ENCODE measurements at places on chromosomes 7 and 10.

DNA sequence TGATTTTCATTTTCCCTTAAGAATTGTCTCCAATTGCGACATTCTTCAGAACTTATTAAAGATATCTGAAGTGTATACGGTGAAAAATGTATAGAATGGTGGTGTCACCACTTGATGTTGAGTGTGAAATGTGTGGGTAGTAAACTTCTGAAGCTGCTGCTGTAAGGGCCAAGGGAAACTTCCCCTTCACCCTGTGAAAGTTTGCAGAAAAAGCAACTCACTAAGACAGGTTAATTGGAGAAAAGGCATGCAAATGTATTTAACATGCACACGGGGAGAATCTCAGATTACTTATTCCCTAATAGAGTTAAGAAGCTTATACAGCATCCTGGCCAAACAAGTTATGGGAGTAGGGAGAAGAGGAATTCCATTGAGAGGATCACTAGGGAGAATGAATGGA is 173.0 kb downstream of the NSUN6 start:
- DNase-seq = no peak

GRCh38 chr7:148912151-148912550 is 28.1 kb upstream of the EZH2 start:
- no peak for DNase-seq

GRCh38 chr7:45715471-45716352 is 141.5 kb downstream of the ADCY1 start:
- DNase-seq = no peak

DNA sequence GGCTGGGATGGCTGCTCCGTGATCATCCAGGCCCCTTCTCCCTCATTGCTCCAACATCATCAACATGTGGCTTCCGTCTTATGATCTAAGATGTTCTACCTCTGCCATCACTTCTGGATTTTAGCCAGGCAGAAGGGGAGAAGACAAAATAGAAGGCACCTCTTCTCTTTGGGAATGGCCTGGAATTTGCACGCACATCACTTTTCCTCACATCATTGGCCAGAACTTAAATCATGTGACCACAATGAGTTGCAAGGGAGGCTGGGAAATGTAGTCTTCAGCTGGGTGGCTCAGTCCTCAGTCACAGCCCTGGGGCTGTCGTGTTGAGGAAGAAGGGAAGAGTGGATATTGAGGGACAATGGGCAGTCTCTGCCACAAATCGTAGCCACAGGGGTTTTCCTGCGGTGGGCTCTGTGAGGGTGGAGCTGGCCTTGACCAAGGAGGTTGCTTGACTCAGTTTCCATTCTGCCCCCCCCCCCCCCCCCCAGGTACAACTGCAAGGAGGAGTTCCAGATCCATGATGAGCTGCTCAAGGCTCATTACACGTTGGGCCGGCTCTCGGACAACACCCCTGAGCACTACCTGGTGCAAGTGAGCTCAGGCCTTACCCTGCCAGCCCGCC is 50.3 kb downstream of the PALD1 start:
- no peak for DNase-seq

DNA sequence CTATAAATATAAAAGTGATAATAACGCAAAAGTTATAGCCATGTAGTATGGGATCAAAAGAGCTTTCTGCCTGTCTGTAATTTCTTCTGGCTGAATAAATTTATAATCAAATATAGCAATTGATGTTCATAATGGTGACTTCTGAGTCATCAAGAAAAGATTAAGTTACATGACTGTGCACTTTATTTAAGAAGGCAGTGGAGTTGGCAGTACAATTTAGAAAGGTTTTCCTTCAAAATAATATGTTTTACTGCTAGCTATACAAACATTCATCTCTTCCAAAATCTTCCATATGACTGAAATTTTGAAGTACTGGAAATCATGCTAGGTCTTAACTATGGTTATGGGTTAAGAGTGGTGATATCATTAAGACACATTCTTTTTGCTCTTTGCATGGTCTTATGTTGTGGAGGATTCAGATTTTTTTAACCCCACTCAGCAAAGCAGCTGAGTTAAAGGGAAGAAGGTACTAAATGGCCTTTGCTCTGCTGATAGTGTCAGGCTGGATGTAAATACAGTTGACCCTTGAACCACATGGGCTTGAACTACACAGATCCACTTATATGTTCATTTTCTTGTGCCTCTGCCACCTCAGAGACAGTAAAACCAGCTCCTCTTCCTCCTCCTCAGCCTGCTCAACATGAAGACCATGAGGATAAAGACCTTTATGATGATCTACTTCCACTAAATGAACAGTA is 323.6 kb downstream of the BBS9 start:
- no peak for DNase-seq

GRCh38 chr10:71045204-71045809 is 156.9 kb upstream of the PCBD1 start:
- DNase-seq = peak; percentile 29

DNA sequence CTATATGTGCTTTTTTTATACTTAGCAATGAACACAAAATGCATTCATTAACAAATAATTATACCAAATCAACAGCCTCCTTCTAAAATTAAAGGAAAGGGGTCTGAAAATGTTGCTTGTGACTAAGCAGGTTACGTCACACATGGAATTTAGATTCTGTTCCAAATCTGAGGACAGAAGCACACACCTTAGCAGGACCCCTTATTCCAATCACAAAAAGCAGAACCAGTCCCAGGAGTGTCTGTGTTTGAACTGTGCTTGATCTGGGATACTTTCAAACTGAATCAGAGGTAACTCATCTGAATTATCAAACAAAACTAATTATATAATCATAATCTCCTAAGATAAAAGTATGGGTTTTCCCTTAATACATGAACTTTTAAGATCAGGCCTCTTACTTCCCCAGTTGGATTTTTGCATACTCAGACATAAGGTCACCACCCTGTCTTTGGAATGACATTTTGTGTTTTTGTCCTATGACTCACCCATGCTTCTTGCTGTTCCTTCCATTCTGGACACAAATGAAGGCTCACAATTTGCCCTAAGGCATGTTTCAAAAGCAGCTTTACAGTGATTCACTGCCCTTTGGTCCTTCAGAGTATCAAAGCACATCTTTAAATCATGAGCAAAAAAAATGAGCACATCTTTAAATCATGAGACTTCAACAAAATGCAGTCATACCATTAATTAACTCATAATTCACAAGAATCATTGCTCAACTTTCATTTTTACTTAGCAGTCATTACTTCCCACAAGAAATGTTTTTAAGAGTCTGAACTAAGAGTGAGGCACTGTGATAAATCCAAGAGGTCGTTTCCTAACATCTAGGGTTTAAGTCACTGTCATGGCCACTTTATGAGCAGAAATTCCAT is 35.5 kb downstream of the SEMA3C start:
- no peak for DNase-seq

DNA sequence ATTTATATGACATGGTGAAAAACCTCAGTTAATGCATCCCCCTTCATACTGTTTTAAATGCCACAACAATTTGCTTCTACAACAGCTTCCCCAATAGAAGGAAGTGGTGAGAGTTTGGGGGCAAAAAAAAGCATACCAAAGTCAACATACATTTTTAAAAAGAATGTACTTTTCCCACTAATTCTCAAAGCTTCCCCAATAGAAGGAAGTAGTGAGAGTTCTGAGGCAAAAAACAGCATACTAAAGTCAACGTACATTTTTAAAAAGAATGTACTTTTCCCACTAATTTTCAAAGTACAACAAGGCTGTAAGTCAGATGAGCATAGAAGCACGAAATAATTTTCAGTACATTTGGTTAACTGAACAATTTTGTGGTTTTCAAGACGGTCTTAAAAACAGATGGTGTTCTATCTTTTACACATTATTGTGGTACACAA is 24.0 kb downstream of the WASL start:
- DNase-seq = no peak

GRCh38 chr10:43980313-43980712 is 331.6 kb upstream of the ZNF32 start:
- DNase-seq = no peak

GRCh38 chr7:51244885-51245284 is 71.7 kb downstream of the COBL start:
- DNase-seq = no peak

GRCh38 chr7:111927353-111928019 is 278.7 kb downstream of the DOCK4 start:
- DNase-seq = no peak

DNA sequence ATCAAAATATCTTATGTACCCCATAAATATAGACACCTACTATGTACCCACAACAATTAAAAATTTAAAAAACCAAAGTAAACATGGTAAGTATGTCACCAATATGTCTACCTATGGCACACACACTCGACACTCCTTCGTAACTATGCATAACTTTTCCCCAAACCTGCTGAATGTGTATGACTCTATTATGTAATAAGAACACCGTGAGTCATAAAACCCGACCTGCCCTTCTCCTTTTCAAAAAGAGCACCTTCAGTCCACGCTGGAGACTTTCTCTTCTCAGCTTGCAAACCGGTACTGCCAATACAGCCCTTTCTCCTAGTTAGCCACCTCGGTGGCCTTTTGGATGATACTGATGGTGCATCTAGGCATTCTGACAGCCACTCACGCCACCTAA is 186.3 kb downstream of the PRPF18 start:
- no peak for DNase-seq

- no peak for DNase-seq
Measured at GRCh38 chr10:126059076-126059826, 162.9 kb downstream of the FANK1 start.

DNA sequence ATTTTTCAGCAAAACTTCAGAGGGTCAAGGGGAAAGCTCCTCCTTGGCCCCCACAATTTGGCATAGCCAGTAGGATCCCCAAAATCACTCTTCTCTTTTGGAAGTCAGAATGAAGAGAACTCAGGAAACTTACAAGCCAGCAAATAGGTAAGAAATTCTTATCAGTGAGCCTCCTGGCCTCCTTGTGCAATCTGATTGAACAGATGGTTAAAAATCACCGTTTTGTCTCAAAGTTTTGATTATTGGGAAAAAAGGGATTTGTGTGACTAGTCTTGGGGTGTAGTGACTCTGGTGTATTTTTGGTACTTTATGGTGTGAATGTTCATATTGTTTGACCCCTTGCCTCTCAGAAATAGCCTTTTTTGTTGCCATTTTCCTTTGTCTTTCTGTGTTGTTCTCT is 56.2 kb downstream of the HTR7 start:
- no peak for DNase-seq

DNA sequence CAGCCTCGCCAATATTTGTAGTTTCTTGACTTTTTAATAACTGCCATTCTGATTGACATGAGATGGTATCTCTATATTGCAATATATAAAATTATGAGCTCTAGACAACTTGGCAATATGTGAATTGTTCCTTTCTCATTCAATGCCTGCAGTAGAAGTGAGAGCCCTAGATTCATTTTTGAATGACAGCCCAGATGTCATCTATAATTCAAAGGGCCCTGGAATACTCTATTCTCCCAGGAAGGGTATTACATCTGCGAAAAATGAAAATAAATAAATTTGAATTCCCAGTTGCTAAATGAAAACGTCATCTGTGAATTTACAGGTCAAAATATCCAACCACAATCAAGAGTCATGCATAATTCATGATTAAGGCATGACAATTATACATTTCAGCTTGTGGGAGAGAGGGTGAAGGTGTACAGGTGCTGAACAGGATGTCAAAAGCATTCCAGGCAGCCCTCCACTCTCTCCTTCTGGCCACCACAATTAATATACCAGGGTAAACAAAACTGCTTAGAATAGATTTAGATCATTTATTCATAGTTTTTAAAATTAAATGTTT is 1147.3 kb downstream of the XPNPEP1 start:
- DNase-seq = no peak

GRCh38 chr10:124204726-124205125 is 111.3 kb upstream of the CHST15 start:
- no peak for DNase-seq

DNA sequence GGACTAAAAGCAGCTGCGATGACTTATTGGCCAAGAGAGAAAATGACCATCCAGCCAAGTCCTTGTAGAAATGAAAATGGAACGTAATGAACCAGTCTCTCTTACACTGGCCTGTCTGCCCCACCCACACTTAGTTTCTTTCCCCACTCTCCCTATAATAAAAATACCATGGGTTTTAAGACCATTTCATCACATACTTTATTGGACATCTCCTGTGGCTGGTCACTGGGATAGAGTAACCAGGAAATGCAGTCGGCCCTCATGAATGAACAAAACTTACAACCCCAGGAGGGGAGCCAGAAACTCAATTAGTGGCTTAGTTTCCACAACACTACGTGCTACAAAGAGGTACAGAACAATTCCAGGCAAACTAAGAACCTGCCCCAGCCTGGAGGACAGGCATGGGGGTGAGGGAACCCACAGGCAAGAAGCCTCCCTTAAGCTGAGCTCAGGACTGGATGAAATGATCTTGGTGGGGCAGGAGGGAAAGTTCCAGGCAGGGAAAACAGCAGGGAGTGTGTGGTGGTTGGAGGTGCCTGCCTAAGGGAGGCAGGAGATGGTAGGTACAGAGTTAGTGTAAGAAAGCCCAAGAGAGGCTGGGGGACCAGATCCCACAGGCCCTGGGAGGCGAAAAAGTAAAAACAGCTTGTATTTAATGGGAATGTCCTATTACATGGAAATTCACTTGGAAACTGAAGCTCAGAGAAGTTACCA is 29.6 kb downstream of the MKI67 start:
- no peak for DNase-seq

- DNase-seq = no peak
Measured at GRCh38 chr7:128814499-128814898, 15.7 kb upstream of the FLNC start.

DNA sequence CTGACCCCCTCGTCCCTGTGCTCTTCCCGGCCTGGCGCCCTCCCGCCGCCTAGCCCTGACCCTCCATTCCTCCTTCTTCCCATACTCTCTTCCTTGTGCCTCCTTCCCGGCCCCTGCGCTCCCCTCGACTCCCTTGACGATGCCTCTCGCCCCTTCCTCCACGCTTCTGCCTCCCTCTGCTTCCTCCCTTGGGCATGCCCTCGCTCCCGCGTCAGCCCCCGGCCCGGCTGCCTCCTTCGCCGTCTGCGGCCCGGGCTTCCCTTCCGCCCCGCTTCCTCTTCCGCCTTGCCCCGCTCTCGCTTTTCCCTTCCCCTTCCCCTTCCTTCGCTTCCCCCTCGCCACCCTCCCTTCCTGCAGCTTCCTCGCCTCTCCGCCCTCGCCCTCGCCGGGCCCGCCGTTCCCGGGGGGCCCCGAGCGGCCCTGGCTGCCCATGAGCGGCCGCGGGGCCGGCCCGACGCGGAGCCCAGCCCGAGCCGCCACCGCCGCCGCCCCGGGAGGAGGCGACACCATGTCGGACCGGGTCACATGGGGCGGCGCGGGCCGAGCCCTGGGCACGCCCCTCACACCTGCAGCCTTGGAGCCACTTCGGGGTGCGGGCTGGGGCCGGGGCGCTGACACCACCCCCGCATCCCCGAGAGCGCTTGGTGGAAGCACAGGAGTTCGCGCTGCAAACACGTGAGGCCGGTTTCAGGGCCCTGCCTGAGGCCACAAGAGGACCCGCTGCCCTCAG is at the start of gene FBXW4:
FBXW4 (minus strand) TSS at position 497 of the 730 bp plus-strand sequence; CDS start at position 432, 65 bp downstream.
- DNase-seq = peak; percentile 16

Data from right renal pelvis (tissue), 4 donors.